ENCODE measurements at places on chromosomes 4 and X.

DNA sequence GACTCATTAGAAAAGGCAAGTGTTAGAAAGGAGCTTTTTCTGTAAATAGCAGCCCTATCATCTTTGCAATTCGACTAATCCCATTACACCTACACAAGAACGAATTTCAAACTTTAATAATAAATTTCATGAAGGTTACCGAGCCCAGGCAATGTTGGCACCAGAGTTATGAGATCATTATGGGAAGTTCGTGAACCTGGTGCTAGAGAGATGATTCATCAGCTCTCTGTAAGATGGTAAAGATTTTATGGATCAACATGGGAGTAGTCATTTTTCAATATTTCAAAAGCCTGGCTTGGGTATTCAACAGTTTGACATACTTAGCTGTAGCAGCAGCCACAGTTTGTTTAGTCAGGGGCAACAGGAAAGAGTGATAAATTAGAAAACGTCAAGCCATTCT lies 35.8 kb downstream of the AMELX start:
- DNase-seq: no peak

DNA sequence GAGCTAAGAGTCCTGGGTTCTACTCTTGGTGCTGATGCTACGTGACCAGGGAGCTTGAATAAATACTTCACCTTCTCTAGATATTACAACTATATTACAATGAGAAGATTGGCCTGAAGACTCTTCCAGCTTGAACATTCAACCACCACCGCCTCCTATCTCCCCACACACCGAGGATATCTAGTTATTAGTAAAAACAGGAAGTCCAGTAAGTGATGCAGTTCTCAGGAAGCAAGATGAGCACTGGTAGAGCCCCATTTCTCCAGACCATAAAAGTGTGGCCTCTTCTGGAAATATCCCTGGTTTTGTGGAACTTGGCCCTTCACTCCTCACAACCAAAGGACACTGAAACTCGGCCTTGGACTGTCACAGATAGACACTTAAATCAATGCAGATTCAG lies 18.5 kb downstream of the PJA1 start:
- no peak for DNase-seq

GRCh38 chr4:140719686-140720085 lies 36.5 kb downstream of the TBC1D9 start:
- DNase-seq: no peak

- DNase-seq: no peak
Observed at GRCh38 chr4:763922-764321, 58.3 kb downstream of the PCGF3 start.

DNA sequence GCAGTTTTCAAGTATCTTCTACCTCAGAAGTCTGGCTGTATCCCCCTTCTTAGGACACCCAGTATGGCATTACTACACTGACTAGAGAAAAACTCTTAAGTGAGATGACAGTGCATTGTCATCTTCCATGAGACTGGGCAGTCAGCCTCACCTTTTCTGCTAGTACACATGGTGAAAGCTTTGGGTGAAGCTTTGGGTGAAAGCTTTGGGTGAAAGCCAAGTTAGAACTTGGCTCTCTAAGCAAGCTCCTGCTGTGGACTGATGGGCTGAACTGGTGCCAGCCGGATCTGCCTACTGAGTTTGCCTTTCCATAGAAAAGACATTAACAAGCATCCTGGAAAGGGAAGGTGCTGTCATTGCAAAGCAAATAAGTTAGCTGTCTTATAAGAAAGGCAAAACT lies 8.8 kb downstream of the EPHA5 start:
- DNase-seq: no peak

DNA sequence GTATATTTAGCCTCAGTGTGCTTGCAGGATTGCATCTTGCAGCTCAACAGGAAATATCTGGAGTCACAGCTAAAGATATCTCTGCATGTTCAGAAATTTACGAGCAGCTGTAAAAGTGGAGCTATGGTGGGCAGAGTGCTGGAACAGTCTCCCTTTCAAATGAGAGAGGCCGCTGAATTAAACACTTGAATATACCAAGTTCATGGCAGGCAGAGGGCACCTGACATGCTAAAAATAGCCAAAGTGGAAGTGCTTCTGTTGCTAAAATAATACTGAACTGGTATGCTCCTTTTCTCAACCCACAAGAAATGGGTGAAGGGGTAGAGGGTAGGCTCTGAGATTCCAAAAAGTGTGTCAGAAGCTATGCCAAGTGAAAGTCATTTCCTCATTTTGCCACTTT lies 98.1 kb downstream of the MGST2 start:
- DNase-seq: no peak

GRCh38 chrX:147733369-147733768 lies 178.3 kb upstream of the FMR1 start:
- no peak for DNase-seq

DNA sequence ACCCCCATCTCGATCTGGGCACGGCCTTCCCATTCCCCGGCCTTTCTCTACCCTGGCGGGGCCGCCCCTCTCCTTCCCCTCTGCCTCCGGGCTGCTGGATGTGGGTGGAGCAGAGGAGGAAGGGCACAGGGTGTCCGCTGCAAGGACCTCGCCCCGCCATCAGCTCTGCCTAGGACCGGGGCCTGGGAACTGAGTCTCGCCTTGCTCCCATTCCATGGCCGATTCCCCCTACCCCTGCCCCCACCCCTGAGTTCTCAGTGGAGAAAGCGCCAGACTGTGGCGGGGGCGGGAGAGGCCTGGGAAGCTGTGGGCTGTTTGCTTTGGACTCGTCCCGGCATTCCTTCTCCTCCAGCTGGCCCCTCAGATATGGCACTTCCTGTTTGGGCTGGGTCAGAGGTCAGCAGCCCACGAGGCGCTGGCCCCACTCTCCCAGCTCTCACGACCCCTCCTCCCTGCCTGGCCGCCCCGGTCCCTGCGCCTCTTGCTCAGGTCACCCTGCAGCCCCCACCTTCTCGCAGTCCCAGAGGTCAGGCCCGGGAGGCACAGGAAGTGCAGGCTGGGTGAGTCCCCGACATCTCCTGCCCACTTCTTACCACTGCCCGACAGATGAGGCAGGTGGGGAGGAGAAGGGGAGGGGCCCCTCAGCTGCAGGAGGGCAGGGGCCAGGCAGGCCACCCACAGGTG lies 6.4 kb upstream of the BGN start:
- DNase-seq: no peak

- DNase-seq: no peak
Observed at GRCh38 chr4:82891707-82892466, 934 bp upstream of the SEC31A start.

DNA sequence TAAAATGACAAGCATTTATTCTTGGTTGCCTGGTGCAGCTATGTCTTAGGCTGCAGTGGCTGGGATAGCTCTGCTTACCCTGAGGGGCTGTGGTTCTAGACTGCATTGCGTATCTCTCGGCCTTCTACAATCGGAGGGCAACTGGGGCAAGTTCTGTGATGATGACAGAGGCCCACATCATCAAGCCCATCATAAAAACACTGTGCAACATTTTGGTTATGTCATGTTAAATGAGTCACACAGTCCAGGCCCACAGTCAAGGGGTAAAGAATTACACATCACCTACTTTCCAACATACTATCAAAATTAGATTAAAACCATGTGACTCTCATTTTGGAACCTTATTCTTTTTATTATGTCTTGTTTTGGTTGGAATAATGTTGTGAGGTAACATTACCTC lies 120.2 kb upstream of the GUCY1A1 start:
- DNase-seq: no peak

- DNase-seq: no peak
Observed at GRCh38 chrX:23783589-23784469, 856 bp downstream of the SAT1 start.

DNA sequence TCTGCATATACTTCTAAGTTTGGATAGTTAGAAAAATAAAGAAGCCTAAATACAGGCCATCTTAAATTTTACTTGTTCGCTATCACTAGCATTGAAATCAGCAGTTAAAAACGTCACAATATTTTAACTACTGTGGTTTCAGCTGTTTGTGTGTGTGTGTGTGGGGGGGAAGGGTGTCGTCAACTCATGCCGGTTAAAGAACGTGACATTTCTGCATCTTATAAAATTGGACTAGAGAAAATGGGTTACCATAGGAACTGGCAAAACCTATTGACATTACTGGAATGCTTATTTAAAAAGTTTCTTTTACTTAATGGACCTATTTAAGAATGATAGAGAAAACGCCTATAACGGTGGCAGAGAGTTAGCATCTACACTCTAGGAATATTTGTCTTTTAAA lies 1.2 kb upstream of the CNKSR2 start:
- DNase-seq: no peak
